ENCODE measurements at places on chromosomes 6 and 20.

DNA sequence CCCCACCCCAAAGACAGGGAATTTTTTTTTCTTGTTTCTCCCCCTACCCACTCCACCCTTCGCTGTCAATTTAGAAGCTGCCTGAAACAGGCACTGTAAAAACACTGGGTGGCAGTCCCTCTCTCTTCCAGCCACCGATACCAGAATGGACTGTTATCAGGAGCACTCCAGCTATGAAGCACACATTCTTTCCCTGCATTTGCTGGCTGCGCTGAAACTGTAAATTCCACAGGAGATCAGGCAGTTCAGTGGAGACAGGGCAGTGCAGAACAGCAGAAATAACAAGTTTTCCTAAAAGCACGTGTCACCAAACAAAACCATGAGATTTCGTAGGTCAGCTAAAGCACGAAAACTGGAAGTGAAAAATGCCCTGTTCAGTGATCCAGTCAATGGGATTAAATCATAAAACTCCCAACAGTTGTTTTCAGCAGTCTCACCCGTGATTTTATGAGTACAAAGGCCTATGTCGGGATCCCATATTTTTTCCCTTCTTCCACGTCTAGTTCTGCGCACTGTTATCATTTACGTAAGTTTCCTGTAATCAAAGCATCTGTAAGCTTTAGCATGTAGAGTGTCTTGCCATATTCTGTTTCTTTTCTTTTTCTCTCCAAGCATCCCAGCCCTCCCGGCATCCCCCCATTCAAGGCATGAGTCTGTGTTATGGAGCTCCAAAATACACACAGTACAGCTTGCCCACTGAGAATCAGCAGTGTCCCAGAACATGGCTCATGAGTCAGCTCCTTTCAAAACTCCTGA lies 359.9 kb upstream of the EPHA7 start:
- no peak for DNase-seq

DNA sequence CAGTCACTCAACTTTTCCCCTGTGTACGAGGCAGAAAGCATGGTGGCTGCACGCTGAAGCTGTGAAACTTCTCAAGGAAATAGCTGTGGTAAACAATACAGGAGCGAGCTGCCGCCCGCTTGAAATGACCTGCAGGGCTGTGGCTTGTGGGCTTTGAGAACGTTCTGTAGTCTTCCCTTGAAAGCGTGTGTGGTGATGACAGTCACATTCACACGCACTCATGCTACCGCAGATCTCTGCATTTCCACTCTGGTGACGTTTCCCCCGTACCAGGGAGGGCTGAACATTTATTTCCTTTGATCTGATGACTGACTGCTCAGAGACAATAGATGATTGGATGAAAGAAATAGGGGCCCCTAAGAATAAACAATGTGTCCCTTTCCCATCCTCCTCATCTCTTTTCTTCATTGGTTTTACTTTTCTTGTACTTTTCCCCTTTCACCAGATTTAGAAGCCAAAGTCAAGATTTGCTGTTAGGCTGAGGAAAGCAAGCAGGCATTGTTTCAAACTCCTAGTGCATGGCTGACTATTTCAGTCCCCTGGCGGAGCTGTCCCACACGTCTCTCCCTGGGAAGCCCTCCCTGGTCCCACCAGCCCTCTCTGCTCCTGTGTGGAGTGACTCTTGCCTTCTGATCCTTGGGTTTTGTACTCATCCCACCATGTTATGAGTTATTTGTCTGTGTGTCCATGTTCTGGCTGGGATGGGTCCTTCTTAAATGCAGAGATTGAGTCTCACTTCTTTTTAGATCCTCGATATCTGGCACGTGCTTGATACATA lies 3.9 kb downstream of the SYTL3 start:
- peak; percentile 76 for DNase-seq

DNA sequence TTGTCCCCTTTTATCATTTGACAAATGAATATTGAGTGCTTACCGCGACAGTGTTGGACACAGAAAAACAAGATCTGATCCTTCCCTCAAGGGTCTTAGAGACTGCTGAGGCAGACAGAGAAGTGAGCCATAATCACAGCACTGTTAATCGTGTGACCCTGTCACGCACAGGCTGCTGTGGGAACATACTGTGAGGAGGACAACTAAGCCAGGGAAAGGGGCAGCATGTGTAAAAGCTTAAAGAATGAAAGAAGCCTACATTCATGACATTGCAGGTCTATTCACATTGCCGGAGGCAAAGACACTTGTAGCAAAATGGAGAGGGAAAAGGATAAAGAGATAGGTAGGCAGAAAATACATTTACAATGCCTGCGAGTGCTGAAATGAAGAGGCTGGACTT lies 32.7 kb downstream of the TRDN start:
- DNase-seq: no peak

GRCh38 chr6:157887892-157888291 lies 64.8 kb downstream of the SNX9 start:
- no peak for DNase-seq

DNA sequence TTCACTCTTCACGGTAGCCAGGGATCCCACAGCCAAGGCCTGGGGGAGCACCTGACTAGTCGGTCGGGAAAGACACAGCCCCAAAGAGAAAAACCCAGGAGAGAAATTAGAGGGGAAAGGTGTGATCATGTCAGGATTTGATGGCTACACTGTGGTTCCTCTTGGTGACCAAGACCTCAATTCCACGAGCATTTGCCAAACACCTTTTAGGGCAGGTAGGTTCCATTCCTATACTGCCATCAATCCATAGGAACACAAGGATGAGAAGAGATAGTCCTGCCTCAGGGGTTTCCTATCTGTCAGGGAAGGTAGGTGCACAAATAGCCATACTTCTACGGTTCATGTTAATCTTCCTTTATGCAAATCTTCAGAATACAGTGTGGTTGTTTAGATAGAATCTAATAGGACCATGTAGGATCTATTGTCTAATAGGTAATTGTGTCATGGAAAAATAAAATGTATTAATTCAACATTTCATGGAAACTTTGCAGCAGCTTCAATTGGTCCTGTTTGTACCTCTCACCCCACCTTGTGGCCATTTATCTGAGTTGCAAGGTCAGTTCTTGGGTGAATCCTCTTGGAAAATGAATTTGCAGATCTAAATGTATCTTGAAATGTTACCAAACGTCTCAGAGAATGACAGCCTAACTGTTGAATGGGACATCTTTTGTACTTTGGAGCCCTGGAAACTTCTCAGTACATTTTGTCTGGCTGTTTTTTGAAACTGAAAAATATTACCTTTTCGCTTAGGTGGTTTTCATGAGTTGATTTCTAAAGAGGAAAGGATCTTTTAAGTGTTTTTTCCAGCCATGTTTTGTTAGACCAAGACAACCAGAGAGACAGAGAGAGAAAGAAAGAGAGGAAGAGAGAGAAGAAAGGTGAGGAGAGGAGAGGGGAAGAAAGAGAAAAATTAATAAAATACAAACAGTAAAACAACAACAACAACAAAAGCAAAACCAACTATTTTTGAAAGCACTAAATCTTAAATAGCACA lies 33.7 kb upstream of the IYD start:
- DNase-seq: no peak

- DNase-seq: no peak
These were observed 69.1 kb downstream of the FAM120B start for GRCh38 chr6:170375661-170376060.

Data from stimulated activated CD8-positive, alpha-beta memory T cell treated with anti-CD3 and anti-CD28 coated beads, Interleukin-7, amount 100 ng/mL, for 48 hours (primary cell).